Urinary bladder (tissue), 4 donors: ENCODE measurements at places on chromosomes 1 and 21. TPM values are rescaled to one million over a fixed set of nuclear protein-coding genes. Genes with fewer than 3 reads are reported as not detected.

DNA sequence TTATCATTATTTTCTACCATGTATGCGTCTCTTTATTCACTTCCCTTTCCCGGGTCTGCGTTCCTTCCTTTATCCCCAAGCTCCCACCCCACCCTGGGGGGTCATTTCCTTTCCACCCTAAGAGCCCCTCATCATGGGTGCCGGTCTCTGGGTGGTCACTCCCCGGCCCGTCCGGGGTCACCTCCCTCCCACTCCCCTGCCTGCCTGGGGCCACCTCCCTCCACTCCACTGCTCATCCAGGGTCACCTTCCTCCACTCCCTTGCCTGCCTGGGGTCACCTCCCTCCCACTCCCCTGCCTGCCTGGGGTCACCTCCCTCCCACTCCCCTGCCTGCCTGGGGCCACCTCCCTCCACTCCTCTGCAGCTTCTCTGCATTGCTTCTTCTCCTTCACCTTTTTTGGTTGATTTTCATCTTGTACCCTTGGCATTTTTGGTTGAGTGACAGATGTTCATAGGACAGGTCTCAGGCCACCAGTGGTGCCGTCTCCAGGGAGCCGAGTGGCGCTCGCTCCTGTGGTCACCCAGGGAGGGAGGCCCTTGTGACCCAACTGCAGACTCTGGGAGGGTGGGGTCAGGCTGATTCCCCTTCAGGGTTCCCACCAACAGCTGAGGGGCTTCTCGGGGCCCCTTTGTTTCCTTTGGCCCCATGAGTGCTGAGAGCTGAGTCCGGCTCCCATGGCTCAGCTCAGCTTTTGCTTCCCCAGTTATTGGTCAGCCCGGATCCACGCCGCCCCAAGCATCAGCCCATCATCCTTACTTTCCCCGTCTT, 48.6 kb upstream of the PCBP3 start:
- no peak for DNase-seq

DNA sequence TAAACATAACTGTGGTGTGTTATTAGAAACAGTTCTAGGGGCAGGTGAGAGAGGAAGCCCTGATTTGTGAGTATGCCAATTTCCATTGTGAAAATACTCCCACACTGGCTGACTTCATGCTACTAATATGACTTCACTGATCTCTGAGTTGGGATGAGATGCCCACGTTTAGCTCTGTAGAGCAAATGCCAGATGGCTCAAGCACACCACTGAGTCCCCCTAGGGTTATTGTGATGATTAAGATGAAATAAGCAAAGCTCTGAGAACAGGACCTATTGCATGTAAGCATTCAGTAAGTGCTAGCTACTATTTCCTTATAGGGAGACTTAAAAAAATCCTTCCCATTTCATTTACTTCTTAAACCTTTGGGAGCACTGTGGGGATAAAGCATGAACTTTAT, 117.6 kb downstream of the CENPF start:
- no peak for DNase-seq

GRCh38 chr1:193256019-193256418, 69.6 kb upstream of the B3GALT2 start:
- no peak for DNase-seq

DNA sequence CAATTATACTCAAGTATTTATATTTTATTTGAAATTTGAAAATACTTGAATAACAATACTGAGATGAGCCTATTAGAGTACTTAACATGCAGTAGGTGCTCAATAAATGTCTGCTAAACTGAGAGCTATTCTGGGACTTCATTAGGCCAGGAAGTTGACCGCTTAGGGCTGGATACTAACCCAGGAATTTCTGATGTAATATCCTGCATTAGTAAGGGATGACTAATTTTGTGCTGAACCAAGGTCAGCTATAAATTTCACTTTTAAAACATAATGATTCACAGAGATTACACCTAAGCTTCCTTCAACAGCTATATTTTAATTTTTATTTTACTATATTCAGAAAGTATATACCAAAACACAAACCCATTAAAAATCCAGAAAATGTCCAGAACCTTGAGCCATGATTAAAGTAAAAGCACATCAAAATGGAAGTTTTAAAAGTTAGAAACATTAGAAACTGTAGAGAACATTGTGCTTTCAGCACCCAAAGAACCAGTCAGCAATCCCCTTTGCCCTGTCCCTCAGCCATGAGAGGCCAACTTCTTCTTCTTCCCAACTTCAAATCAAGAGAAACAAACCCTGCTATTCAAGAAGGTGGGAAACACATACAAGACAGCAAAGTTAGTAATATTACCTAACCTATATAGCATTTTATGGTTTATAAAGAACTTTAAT, 35.4 kb downstream of the WNT2B start:
- DNase-seq: no peak

The LYSMD1 gene
- 6.8 TPM for total RNA-seq

GRCh38 chr1:61687901-61688300, 37.0 kb downstream of the TM2D1 start:
- DNase-seq: no peak

The GLUL gene
- total RNA-seq: 304 TPM

DNA sequence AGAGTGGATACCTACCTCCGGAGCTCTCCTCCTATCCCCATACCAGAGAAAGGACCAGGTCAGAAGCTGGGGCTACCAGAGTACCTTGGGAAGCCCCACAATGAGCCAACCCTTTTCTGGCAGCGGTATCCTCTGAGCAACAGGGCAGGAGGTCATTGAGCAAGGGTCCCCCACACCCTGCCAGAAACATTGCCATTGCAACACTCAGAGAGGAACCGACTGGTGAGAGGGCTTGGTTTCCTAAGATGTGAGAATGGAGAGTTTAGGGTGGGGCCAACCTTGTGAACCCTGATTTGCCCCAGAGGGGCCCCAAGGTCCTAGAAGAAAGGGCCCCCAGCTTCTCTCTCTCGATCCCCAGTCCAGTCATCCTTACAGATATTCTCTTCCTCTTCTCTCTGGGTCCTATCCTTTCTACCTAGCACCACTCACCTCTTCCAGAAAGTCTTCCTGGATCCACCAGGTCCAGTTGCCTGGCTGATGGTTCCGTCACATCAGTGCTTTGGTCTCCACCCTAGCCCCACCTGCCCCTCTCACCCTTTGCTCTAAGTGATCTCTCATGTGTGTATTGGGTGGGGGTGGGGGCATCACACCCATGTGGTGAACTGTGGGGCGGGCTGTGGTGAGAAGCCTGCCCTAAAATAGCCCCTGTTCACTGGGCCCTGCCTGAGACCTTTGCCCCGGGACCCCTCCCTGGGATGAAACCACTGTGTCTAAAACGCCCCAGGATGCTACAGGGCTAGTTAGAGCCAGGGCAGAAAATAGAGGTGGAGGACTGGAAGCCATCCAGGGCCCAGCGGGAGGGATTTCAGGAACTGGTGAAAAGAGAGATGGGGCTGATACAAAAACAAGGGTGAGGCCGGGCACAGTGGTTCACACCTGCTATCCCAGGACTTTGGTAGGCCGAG, 8.7 kb downstream of the FGR start:
- DNase-seq: no peak

GRCh38 chr1:193588311-193589082, 402.1 kb upstream of the B3GALT2 start:
- no peak for DNase-seq

The CFHR5 gene
- total RNA-seq: not detected

DNA sequence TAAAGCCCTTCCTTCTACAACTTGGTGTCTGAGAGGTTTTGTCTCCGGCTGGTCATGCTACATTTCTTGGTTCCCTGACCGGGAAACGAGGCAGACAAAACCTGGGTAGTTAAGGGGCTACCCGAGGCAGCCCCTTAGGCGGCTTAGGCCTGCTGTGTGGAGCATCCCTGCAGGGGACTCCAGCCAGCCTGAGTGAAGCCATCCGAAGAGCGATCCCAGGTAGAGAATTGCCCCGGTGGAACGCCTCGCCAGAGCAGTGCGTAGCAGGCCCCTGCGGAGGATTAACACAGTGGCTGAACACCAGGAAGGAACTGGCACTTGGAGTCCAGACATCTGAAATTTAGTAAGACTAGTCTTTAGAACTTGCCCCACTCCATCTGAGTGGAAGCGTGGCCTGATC, 21.2 kb upstream of the MYOCOS start:
- DNase-seq: no peak

DNA sequence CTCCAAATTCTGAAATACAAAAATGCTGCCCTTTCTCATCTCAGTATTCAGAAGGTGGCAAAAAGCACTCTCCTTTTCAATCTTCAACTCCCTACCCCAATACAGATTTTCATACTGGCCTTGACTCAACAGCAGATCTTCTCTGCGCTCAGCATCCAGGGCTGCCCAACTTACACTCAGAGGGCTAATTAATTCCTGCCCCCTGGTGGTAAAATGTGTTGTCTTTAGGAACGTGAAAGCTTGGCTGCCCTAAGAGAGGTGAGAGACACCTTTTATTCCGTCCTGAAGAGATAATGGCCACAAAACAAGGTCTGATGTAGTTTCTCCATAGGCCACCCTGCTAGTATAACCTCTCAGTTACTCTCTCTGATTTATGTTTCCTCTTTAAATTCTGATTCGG, 25.0 kb downstream of the KRTAP24-1 start:
- DNase-seq: no peak

The MAGOH gene
- 39.3 TPM for total RNA-seq

- DNase-seq: no peak
Measured at GRCh38 chr1:44119525-44119924, 904 bp downstream of the KLF17 start.
